ENCODE measurements at places on chromosomes 7 and 10. TPM values are rescaled to one million over a fixed set of nuclear protein-coding genes. Genes with fewer than 3 reads are reported as not detected.

SPDYE16 gene
- total RNA-seq, result not detected

GRCh38 chr7:137633133-137633532, 213.6 kb downstream of the DGKI start:
- no peaks in the 10 kb centered on the region for H3K36me3 ChIP-seq
- DNase-seq, result no peak
- H3K4me3 ChIP-seq, result no peak overlapping the region
- H3K27ac ChIP-seq, result no peak overlapping the region
- H3K27me3 ChIP-seq, result no peaks in the 10 kb centered on the region

SYT15 gene
- 1.2 TPM for total RNA-seq

- peaks cover 16% of the 10 kb centered on the region for H3K36me3 ChIP-seq
- no peak for DNase-seq
- no peak overlapping the region for H3K4me3 ChIP-seq
- H3K4me1 ChIP-seq, result no peaks in the 10 kb centered on the region
- no peaks in the 10 kb centered on the region for H3K27me3 ChIP-seq
Measured at GRCh38 chr7:55493408-55493807, 78.9 kb downstream of the VOPP1 start.

GRCh38 chr7:114508086-114508485, 93.5 kb downstream of the FOXP2 start:
- no peaks in the 10 kb centered on the region for H3K4me1 ChIP-seq
- no peaks in the 10 kb centered on the region for H3K36me3 ChIP-seq
- DNase-seq, result no peak
